ENCODE measurements at places on chromosomes 16 and 17.

GRCh38 chr17:65430209-65430833 is 131.1 kb downstream of the AXIN2 start:
- no peak for DNase-seq

GRCh38 chr16:88144028-88144511 is 192.8 kb downstream of the BANP start:
- no peak for DNase-seq

DNA sequence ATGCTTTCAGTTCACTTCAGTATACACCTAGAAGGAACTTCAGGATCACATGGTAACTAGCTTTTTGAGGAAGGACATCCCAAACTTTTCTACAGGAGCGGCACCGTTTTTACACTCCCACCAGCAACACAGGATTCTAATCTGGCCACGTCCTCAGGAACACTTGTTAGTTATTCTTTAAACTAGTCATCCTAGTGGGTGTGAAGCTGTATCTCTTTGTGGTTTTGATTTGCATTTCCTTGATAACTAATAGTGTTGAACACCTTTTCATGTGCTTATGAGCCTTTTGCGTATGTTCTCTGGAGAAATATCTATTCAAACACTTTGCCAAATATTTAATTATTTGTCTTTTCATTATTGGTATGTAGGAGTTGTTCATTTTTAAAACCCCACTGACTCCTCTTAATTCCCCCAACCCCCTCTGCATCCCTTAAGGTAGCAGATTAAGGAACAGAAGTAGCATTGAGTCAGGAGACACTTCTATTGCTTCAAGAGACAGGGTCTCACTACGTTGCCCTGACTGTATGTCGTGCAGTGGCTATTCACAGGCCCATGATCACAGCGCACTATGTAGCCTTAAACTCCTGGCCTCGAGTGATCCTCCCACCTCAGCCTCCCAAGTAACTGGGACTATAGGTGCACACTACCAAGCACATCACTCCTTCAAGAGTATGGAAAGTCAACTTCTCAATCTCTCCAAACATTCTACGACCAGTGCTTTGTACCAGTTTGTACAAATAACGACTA is 25.4 kb downstream of the YWHAE start:
- DNase-seq, result no peak

GRCh38 chr16:49586466-49587450 is 213.2 kb downstream of the C16orf78 start:
- no peak for DNase-seq

DNA sequence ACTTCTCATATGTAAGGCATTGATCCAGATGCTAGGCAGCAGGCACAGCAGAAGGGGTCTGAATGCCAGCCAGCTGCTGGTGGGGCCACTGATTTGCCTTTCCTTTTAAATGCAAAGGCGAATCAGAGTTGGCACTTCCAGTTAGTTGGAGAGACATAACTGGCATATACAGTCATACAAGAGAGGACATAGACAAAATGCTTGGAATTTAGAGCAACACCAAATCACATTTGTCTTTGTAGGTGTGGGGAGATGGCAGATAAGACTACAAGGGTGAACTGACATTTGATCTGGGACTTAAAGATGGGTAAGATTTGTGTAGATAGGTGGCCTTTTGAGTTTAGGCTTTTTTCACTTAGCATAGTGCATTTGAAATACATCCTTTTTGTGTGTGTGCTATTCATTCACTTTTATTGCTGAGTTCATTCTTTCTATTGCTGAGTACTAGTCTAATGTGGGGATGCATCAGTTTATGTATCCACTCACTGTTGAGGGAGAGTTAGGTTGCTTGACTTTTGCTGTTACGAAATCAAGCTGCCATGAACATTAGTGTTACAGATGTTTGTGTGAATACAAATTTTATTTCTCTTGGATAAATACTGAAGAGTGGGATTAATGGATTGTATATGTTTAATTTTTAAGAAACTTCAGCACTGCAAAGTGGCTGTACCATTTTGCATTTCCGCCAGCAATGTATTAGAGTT is 74.1 kb downstream of the SPECC1 start:
- peak; percentile 66 for DNase-seq

DNA sequence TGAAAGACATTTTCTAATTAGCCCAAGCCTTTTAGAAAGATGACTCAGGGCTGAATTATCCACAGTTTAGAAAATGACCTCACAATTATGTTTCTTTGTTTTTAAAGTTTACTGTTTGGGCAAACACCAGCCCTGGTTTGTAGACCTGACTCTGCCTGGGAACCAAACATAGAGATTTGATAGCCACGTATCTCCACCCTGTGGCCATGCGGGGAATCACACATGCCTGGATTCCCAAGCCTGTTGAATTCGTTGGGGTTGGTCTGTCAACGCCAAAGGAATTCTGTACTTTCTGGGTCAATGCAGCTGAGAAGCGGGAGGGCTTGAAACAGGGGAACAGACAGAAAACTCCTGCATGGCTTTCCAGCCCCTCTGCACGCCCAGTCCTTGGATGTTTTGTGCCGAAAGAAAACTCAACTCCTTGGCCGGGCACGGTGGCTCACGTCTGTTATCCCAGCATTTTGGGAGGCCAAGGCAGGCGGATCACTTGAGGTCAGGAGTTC is 26.9 kb downstream of the CD300A start:
- peak; percentile 56 for DNase-seq

- no peak for DNase-seq
Observed at GRCh38 chr17:40309949-40310510, 1.1 kb downstream of the RARA start.

DNA sequence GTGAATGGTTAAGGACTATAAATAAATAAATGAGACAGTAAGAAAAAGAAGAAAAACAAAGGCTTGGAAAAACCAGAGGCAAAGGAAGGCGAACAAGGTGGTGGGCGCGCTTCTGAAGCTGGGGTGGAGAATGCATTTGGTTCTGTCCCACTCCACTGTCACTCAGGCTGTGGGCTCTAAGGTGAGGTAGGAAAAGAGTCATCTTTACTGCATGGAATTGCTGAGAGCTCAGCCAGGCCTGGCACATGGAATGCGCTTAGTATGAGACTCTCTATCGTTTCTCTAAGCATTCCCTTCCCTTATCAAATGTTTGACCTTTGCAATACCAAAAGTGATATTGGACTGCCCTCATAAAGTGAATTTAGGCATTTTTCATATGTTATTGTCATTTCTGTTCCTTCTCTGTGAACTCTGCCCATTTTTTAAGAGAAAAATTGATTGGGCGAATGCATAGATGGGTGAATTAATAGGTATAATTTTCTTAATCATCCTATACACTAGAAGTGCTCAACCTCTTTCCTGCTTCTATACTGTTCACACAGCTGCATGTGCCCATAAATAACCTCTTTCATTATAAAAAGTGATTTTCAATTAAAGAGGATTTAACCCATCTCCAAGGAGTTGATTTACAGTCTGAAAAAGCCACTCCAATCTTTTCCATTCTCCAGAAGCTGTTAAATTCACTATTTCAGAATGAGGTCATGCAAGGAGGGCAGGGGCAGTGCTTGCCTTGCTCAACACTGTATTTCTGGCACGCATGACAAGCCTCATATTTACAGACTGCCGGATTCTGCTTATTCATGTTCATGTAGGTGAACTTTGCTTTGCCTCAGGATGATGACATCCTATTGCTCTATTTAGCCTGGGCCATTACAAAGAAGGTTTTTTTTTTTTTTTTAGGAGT is 87.7 kb downstream of the MYH10 start:
- DNase-seq, result peak; percentile 95

- DNase-seq, result no peak
Observed at GRCh38 chr17:29062215-29062614, 19.3 kb downstream of the PIPOX start.
